Occipital lobe (tissue), 3 donors: ENCODE measurements at places on chromosomes 6 and 20. TPM values are rescaled to one million over a fixed set of nuclear protein-coding genes. Genes with fewer than 3 reads are reported as not detected.

DNA sequence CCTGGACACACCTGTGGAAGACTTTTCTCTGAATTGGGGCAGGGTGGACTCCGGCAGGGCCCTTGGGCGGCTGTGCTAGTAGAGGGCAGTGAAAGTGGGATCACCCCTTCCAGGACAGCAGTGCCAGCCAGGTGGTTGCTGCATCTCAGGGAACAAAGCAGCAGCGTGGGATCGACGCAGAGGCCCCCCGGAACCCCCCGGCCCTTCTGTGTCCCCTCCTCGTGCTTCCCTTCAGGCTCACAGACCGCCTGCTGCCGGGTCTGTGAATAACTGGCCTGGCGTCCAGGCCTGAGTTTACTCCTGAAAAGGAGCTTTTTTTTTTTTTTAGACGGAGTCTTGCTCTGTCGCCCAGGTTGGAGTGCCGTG lies 8.9 kb upstream of the DNAJC5 start:
- DNase-seq, result no peak

DNA sequence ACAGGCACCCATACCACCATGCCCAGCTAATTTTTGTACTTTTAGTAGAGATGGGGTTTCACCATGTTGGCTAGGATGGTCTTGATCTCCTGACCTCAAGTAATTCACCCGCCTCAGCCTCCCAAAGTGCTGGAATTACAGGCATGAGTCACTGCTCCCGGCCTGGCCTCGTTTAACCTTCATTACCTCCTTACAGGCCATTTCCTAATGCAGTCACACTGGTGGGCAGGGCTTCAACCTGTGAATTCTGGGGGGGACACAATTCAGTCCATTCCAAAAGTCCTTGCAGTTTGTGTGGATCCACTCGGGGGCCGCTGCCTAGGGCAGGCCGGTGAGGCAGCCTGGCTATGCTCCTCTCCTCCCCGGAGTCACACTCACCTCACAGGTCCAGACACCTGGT lies 112.4 kb upstream of the SNX9 start:
- no peak for DNase-seq

GRCh38 chr6:87174078-87174579 lies 18.8 kb downstream of the ZNF292 start:
- no peak for DNase-seq

DNA sequence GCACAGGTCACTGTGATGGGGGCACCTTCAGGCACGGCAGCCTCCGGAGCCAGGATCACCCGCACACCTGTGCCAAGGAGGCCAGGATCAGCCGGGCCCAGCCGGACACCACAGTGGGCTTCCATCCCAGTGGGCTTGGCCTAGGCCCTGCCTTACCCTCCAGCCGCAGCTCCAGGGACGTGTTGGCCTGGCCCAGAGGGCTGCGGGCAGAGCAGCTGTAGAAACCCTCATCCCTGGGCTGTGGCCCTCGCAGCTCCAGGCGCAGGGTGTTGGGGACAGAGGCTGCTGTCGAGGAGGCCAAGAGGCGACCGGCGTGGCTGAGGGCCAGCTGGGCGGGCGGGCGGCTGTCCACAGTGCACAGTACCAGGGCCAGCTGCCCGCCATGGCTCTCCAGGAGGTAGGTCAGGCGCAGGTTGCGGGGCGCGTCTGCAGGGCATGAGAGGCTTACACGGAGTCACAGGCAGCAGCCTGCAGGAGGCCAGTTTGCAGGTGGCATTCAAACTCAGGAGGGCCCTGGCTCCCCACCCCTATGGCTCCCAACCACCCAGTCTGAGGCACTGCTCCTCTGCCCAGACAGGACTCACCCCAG lies 11.0 kb upstream of the ADAM33 start:
- DNase-seq, result no peak

DNA sequence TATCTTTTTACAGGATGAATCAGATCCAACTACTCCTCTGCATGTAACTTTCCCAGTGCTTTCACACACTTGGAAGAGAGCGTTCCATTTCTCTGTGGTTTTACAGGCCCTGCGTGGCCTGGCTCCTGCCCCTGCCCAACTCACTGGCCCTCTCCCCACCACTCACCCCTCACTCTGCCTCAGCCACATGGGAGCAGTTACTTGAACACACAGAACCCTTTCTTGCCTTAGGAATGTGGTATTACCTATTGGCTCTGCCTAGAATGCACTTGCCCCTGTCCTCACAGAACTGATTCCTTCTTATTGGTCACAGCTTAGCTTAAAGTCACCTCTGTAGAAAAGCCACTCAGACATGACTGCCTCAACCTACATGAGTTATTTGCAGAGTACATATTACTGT lies 108.4 kb downstream of the CRYBG1 start:
- no peak for DNase-seq

GRCh38 chr6:40359808-40360207 lies 227.4 kb downstream of the LRFN2 start:
- no peak for DNase-seq

DNA sequence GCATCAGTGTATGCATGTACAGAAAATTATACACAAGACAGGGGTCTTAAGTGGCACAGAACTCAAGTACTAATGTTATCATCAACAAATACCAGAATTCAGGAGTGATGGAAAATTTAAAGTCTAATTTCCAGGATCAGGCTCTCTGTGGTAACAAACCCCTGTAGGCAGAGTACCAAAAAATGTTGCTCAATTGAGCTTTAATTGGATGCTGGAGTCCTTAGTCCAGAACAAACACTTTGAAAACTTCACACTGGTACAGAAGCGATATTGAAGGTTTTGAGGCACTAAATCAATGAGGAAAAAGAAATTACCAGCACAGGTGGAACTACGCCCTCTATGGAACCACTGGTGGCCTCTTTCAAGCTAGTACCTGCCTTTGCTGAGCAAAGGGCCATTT lies 113.1 kb downstream of the FOXC1 start:
- DNase-seq, result no peak

- DNase-seq, result no peak
Measured at GRCh38 chr6:149445573-149445972, 39.2 kb downstream of the ZC3H12D start.

DNA sequence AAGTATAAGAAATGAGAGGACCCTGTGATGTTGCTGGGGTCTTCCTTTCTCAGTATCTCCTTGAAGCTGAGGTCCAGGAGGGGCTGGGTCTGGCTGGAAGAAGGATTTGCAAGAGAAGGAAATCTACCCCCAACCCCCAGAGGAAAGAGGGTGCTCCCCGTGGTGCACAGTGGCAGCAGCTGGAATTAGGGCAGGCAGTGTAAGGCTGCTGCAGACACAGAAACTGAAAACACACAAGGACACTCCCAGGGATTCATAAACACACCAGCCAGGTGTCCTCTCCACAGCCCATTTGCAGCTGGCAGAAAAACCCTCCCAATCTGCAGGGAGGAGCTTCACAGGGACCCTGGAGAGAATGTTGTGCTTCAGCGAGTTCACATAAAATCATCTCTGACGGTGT lies 297.2 kb downstream of the CDH26 start:
- no peak for DNase-seq

- peak; percentile 70 for DNase-seq
Measured at GRCh38 chr20:34190679-34191090, 50.5 kb upstream of the ASIP start.

- no peak for DNase-seq
Measured at GRCh38 chr6:6960571-6961251, 147.1 kb upstream of the RREB1 start.

DNA sequence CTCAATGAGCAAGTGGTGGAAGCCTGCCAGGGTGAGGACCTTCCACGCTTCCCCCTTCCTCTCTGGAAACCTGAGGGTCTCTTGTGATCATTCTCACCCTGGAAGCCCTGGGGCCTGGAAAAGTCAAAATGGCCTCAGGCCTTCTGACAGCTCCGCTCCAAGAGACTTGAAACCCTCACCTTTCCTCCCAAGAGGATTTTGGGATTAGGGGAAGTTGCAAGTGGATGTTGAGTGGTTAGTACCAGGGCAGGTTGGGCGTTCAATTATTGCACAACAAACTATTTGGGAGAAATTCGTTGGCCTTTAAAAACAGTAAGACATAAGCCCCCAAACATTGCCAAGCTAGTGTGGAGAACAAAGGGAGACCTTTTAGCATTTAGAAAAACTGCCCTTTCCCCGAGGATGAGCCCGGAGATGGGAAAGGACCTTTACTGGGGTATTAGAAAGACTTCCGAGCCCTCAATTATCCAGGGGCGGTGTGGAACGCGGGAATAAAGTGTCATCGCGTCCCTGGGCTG lies 4.7 kb downstream of the NKX2-2 start:
- DNase-seq, result no peak

DNA sequence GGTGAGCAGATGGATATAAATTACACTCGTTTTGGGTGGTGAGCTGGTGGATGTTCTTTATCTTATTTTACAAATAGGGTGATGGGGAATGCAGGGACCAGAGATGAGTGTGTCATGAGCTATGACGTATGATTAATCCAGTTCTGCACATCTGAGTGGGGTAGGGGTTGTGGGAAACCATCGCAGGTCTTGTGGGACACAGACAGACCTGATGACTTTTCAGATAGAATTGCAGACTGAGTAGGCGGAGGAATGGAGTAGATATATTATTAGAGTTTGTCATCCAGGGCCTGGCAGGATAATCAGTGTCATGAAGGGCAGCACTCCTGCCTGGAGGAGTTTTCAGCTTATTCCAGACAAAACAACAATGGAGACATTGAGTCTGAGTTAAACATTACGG lies 12.9 kb upstream of the DSP start:
- no peak for DNase-seq

DNA sequence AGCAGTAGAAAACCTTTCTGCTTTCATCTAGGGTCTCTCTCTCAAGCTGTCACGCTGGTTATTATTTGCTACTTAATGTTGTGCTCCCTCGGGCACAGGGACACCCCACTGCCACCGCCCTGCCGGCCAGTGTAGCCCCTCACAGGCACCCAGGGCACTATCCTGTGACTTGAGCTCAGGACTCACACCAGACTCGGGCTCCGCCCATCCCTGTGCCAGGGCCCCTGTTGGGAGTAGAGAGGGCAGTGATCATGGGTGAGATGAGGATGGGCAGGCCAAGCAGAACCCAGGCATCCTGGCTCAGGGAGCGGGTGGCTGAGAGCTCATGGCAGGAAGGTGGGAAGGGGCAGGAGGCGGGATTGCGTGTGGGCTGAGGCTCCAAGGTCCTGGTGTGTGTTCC lies 371.9 kb downstream of the ZFAND3 start:
- DNase-seq, result no peak

DNA sequence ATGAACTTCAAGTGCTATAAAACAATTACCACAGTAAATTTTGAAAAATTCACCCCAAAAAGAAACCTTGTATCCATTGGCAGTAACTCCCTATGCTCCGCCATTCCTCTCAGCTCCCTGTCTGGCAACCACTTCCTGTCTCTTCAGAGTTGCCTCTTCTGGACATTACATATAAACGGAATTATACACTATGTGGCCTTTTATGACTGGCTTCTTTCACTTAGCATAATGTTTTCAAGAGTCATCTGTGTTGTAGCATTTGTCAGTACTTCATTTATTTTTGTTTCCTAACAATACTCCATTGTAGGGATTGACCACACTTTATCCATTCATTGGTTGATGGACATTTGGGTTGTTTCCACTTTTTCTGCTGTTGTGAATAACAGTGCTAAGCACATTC lies 50.1 kb downstream of the CEP43 start:
- DNase-seq, result no peak

- DNase-seq, result no peak
Measured at GRCh38 chr6:16591396-16592222, 169.7 kb downstream of the ATXN1 start.

DNA sequence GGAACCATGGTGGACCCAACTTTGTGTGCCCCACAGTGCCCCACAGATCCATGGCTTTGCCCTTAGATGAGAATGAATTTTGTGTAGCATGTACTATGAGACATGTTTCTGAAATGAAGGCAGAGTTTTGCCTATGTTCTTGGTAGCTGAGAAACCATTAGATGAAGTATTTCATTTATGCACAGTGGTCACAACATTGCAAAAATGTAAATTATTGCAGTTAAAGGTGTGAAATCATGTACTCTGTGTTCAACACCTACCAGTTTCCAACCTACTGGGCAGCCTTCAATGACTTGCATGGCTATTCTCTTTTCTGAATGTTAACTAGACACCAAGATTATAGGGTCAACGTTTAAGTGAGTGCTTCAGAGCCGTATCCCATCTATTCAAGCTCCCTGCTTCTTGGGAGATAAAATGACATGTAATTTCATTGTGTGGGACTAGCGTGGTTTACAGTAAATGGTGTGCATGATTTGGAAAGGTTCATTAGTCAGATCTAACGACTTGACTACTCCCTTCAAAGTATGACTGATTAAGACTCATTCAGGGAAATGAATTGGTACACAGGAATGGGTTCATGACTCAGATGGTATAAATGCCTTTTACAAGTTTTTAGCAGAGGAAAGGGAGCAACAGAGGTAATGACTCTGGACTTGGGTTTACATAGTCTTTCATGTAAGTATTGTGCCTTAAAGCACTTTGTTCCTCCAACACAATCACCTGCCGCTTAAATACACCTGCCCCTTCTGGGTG lies 106.1 kb upstream of the AKIRIN2 start:
- DNase-seq, result no peak

- DNase-seq, result peak; percentile 82
Measured at GRCh38 chr6:4358414-4359107, 223.2 kb upstream of the ECI2 start.

GRCh38 chr6:1190366-1190765 lies 121.5 kb upstream of the FOXQ1 start:
- no peak for DNase-seq

Gene PKIB
- total RNA-seq, result 1.7 TPM

Gene NHLRC1
- 2.8 TPM for total RNA-seq

Gene FBXO30
- 93.1 TPM for total RNA-seq

Gene AIF1
- total RNA-seq, result 4.1 TPM

Gene THBD
- total RNA-seq, result 0.94 TPM

Gene EYA2
- 0.94 TPM for total RNA-seq

Gene UTRN
- total RNA-seq, result 36.0 TPM

Gene MLIP
- 8.6 TPM for total RNA-seq

Gene MUC22
- total RNA-seq, result not detected

Gene REM1
- not detected for total RNA-seq
